ENCODE measurements at places on chromosomes 11 and 22.

GRCh38 chr22:29503811-29504372 lies 23.9 kb downstream of the NEFH start:
- DNase-seq, result no peak

GRCh38 chr22:48084041-48084728 lies 1321.7 kb downstream of the TBC1D22A start:
- DNase-seq, result no peak

GRCh38 chr22:17949642-17950473 lies 74.5 kb downstream of the MICAL3 start:
- DNase-seq, result no peak

DNA sequence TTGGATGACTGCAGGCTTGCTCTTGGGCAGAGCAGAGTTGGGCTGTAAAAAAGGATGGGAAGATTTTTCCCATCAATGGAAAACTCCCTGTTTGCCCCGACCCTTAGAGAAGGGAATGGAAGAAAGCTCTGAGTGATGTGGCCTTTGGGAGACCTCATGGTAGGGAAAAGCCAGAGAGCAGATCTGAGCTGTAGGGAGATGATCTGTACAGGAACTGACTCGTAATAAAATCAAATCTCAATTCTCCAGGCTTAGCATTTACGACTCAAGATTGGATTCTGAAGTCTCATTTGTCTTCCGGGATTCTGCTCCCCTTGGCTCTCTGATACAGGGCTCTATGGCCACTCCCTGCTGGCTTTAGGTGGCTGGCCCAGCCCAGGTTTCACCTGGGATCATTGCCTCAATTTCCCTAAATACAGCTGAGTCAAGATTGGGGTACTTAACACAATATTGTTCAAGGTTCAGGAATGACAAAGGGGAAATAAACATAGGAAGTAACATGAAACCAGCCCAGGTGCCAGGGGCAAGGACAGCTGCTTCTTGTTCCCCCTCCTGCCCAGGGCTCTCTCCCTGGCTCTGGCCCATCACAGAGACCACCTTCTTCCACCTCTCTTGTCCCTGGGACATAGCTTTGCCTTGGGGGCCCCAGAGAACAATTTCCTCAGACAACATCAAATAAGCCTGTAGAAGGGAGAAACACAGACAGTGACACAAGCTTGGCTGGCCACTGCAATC lies 38.4 kb upstream of the THY1 start:
- no peak for DNase-seq

DNA sequence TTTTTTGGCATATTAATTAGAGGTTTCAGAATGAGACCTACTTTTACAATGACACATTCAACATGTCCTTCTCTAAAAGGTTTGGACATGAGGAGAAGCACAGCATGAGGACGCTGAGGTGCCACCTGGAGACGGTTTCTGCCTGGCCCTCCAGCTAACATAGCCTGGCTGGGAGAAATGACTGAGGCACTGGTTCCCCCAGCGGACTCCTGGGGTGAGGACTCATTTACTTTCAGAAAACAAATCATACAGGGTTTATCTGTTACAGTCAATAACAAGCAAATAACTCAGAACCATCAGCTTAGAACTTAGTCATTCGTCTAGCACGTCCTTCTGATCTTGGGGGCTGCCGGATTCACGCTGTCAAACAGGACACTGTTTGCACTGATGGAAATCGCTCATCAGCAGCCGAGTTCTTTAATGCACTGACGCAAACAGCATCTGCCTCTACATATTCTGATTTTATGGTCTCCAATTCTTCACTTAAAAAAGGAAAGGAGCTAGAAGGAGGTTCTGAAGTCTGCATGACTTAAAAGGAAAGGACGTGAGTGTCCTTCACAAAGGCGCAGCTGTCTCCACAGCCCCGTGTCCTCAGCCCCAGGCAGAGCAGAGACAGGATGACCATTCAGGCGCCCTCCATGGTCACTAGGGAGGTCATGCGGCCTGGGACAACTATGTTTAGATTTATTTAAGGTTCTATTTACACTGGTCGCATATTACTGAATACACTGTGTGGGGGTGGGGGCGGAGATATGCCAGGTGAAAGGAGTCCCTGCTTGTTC lies 44.2 kb downstream of the CERK start:
- no peak for DNase-seq

- no peak for DNase-seq
Observed at GRCh38 chr11:69075421-69076128, 26.8 kb downstream of the TPCN2 start.

GRCh38 chr22:41687901-41688364 lies 734 bp downstream of the SNU13 start:
- peak; percentile 39 for DNase-seq

DNA sequence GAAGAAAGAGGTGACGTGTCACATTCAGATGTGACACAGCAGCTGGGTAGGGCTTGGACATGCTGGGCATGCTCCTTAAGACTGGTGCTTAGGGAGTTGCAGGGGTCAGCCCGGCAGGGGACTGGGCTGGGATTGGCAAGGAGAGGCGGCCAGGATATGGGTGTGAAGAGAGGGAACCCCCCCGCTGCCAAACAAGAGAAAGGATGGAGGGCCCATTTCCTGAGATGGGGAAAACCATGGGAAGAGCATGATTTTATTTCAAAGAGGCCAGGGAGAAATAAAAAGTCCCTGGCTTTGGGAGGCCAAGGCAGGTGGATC lies 5.3 kb downstream of the ATF4 start:
- DNase-seq, result no peak

- no peak for DNase-seq
Observed at GRCh38 chr11:93133488-93134109, 64.2 kb downstream of the SLC36A4 start.

DNA sequence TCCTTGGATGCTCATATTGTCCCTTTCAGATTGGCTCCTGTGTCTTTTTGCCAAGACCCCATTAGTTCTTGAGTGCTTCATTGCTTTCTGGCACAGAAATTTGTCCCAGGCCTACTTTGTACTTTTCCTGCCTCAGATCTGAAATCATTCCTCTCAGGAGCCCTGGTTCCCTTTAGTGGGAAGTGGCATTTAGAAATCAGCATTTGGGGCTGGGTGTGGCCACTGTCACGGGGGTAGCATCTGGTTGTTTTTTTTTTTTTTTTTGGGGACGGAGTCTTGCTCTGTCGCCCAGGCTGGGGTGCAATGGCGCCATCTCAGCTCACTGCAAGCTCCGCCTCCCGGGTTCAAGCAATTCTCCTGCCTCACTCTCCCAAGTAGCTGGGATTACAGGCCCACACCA lies 18.2 kb downstream of the PPFIA1 start:
- DNase-seq, result no peak

GRCh38 chr22:19840955-19841640 lies 13.6 kb downstream of the GNB1L start:
- DNase-seq, result no peak

- DNase-seq, result no peak
Observed at GRCh38 chr22:49720279-49720959, 107.3 kb downstream of the BRD1 start.

DNA sequence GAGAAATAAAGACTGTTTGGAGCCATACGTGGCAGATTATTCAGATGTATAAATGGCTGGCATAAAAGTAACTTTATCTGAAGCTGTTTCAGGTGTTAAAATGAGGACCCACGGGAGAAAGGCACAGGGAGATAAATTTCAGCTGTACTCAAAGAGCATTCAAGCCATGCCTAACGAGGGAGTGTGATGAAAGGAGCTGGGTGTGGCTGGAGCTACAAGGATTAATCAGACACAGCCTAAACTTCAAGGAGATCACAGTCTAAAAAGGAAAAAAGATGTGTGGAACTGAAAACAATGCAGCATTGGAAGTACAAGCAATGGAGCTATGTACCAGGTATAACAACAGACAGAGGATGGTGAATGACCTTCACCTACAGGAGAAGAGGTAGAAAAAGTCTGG lies 120.8 kb upstream of the APOA1 start:
- no peak for DNase-seq

- peak; percentile 59 for DNase-seq
Observed at GRCh38 chr11:5689551-5689983, at the start of gene TRIM22. TRIM22 (plus strand) TSS chr11:5689790; CDS start chr11:5696233, 6,443 bp downstream.

DNA sequence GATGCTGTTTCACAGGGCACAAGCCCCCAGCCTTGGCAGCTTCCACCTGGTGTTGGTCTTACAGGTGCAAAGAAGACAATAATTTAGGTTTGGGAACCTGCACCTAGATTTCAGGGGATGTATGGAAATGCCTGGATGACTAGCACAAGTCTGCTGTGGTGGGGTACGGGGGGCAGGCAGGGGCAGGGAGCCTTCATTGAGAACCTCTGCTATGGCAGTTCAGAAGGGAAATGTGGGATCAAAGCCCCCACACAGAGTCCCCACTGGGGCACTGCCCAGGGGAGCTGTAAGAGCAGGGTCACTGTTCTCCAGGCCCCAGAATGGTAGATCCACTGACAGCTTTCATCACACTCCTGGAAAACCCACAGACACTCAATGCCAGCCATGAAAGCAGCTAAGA lies 686.5 kb downstream of the FAM181B start:
- no peak for DNase-seq

DNA sequence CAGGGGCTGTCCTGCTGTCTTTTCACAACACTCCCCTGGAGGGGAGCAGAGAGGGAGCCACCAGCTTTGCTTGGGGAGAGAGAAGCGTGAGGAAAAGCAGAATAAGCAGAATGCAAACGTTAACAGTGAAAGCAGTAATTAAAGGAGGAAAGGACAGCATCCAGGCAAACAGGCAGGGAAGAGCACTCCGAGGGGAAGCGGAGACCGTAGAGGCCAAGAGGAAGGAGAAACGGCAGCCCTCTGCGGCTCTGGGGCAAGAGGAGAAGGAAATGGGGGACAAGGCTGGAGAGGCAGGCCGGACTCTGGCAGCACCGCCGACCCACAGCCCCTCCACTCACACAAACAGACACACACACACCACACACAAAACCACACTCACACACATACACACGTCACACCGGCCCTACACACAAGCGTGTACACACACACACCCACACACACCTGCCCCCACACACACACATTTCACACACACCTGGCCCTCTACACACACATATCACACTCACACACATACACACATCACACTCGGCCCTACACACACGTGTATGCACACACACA lies 449.8 kb downstream of the SOX6 start:
- no peak for DNase-seq

- no peak for DNase-seq
Observed at GRCh38 chr11:76327756-76328388, 53.1 kb downstream of the THAP12 start.

GRCh38 chr11:102111011-102111786 lies 952 bp downstream of the YAP1 start:
- DNase-seq, result peak; percentile 21

DNA sequence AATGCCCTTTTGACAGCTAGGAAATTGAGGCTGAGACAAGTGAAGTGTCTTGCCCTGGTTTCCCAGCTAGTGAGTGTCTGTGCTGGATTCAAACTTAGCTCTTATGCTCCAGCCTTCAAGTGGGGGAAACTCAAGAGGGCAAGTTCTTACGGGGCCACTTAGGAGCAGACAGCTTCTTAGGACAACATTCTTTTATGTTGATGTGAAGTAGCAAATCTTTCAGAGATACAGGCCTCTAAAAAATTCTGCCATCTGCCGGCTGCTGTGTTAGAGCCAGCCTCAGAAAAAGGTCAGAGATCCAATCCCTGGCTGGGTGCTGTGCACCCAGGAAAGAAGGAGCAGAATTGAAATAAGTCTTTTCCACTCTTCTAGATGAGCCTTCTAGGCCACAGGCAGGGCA lies 26.6 kb downstream of the TIMP3 start:
- no peak for DNase-seq

GRCh38 chr11:128563942-128564641 lies 23.3 kb downstream of the ETS1 start:
- no peak for DNase-seq

- no peak for DNase-seq
Observed at GRCh38 chr11:126969865-126970479, 30.6 kb downstream of the KIRREL3 start.

DNA sequence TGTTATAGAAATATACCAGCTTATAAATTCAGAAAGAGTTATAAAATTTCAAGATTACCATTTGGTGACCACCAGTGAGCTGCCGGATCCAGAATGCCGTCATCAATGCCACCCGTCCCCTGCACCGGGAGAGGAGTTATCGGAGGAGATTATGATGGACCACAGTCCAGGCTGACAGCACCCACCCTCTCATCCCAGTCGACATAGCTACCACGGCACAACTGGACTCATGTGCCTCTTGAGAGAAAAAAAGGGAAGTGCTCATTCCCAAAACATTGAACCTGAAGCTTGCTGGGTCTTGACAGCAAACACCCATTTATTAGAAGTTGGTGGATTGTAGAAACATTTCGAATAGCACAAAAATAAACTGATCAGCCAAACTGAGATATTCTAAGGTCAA lies 1331.5 kb downstream of the TBC1D22A start:
- DNase-seq, result no peak

DNA sequence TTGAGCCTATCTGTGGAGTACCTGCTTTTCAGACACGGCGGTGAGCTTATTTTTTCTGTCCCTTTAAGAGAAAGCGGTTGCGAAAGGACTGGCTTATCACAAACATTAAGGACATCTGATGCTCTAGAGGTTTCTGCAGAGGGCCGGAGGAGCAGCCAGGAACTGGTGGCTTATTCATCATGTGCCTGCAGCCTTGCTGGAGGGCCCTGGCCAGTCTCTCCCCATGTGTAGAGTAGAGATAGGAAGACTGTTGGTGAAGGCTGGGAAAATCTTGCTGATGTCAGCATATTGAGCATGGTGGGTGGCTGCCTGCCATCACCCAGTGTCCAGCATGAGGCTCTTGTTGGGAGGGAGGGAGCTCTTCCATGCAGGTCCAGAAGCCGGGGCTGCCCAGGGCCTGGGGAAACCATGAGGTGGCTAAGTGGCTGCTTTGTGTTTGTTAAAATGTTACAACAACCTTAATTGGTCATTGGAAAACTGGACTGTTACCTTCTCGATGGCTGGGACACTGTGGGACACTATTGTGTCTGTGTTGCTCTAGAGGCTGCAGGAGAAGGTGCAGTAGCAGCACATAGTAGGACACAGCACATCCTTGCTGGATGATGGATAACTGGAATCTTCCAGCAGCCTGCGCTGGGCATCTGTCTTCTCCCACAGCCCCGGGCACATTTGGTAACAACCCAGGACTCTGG lies 54.3 kb downstream of the TSPAN18 start:
- DNase-seq, result no peak

- no peak for DNase-seq
Observed at GRCh38 chr11:61866231-61866957, 25.0 kb downstream of the FADS3 start.

GRCh38 chr11:74370123-74370522 lies 28.1 kb downstream of the PGM2L1 start:
- no peak for DNase-seq

GRCh38 chr22:39089928-39090327 lies 7.1 kb upstream of the APOBEC3H start:
- no peak for DNase-seq

GRCh38 chr11:63761931-63762653 lies 6.5 kb downstream of the ZFTA start:
- no peak for DNase-seq

DNA sequence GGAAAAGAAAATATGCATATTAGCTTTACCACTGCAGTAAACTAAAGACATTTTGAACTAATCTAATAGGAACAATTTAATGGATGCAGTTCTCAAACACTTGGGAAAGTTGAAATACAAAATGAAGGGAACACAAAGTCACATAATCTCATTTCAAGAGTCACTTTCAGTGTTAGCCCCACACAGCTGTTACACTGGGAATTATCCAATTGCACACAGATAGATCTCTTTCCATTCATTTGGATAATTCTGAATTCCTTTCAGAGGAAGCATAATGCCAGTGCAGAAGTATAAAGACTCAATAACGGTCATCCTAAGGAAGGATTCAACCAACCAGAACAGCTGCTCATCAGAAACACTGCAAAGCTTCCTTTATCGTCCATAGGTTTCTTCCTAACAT lies 173.3 kb downstream of the GRIA4 start:
- DNase-seq, result no peak
